Activated T-helper 1 cell treated with anti-CD3 and anti-CD28 coated beads, Interleukin-12 subunit alpha, Interleukin-12 subunit beta, Interleukin-2, Interleukin-4 antibody, amounts not matched to agents 30 ng/mL and 10 ng/mL and 1 ng/mL, durations not matched to agents 14 hours and 24 hours and 36 hours (primary cell): ENCODE measurements at places on chromosomes 2 and 18. TPM values are rescaled to one million over a fixed set of nuclear protein-coding genes. Genes with fewer than 3 reads are reported as not detected.

GRCh38 chr2:205511641-205512040, 170.7 kb upstream of the NRP2 start:
- H3K36me3 ChIP-seq, result no peaks in the 10 kb centered on the region
- H3K4me3 ChIP-seq, result no peak overlapping the region
- H3K4me1 ChIP-seq, result no peaks in the 10 kb centered on the region
- H3K27me3 ChIP-seq, result no peaks in the 10 kb centered on the region
- H3K27ac ChIP-seq, result no peak overlapping the region
- DNase-seq, result no peak

The SERPINB5 gene
- total RNA-seq, result not detected in 2 replicates

DNA sequence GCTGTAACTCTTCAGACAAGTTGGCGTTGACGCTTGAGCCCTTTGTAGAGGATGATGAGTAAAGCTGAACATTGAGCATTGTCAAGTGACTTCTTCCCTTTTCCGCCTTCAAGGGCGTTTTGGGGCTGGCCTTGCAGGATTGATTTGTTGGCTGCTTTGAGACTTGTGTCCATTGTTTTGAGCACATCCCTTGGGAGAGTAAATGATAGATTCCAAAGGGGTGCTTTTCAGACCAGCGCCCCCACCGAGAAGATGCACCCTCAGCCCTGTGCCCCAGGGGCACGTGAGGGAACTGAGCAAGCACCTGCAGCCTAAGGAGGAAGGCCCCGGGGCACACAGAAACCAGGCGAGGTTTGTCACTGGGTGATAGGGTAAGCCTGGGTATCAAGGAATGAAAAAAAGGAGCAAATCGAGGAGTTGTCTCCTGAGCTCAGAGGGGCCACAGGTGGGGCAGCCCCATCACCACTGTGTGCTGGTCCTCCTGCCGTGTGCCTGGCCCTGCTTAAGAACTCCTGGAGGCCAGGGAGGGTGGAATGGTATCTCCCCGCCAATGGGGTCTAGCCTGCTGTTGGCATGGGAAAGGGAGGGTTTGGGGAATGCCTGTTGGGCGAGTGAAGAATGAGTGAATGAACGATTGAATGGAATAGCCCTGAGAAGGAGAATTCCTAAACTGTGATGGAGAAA, 64.0 kb downstream of the RAB31 start:
- H3K27ac ChIP-seq, result no peak overlapping the region
- no peak for DNase-seq
- no peak overlapping the region for H3K4me3 ChIP-seq
- peaks cover 8% of the 10 kb centered on the region for H3K27me3 ChIP-seq
- H3K36me3 ChIP-seq, result no peaks in the 10 kb centered on the region
- H3K4me1 ChIP-seq, result no peaks in the 10 kb centered on the region

DNA sequence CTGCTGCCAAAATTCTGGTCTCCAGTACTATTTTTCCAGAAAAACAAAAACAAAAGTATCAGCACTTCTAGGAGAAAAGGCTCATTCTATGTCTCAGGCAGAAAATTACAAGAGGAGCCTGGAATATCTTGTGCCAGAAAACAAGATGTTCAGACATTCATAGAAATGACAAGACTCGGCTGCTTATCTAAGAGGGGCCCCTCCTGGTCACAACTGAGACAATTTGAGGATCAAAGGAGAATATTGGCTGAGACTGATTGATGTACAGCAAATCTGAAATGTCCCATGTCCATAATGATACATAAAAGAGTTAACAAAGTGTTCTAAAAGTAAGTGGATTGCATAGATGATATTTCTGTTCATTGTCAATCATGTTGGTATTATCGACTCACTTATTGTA, 2.4 kb upstream of the RPS7 start:
- H3K36me3 ChIP-seq, result peaks cover 18% of the 10 kb centered on the region
- no peak for DNase-seq
- H3K27ac ChIP-seq, result no peak overlapping the region

DNA sequence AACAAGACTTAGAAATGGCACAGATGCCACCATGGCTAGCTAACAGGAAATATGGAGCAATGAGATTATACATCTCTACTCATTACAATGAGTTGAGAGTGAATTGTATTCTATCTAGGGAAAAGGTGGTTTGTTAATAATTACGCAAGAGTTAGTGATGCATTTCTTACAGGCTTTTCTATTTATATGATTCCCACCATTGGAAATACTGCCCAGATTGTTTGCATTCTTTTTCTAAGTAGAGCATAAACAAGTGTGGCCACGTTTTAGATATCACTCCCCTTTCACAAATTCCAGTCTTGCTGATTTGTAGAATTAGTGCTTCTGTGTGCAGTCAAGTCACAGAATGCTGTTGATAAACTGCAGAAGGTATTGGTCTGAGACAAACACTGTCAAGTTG, 56.6 kb downstream of the ZNF804A start:
- H3K36me3 ChIP-seq, result no peaks in the 10 kb centered on the region
- no peaks in the 10 kb centered on the region for H3K27me3 ChIP-seq
- H3K27ac ChIP-seq, result no peak overlapping the region
- H3K4me3 ChIP-seq, result no peak overlapping the region

The SCTR gene
- not detected in 2 replicates for total RNA-seq

GRCh38 chr2:27150639-27151230, 1.9 kb downstream of the TCF23 start:
- no peak overlapping the region for H3K4me3 ChIP-seq
- no peaks in the 10 kb centered on the region for H3K36me3 ChIP-seq
- DNase-seq, result no peak
- no peaks in the 10 kb centered on the region for H3K4me1 ChIP-seq
- peaks cover 5% of the 10 kb centered on the region for H3K27me3 ChIP-seq
- H3K27ac ChIP-seq, result no peak overlapping the region

The UNC80 gene
- not detected in 2 replicates for total RNA-seq

GRCh38 chr2:212089873-212090272, 448.7 kb downstream of the ERBB4 start:
- H3K36me3 ChIP-seq, result no peaks in the 10 kb centered on the region
- no peak overlapping the region for H3K27ac ChIP-seq
- no peaks in the 10 kb centered on the region for H3K27me3 ChIP-seq
- no peak for DNase-seq
- no peak overlapping the region for H3K4me3 ChIP-seq

DNA sequence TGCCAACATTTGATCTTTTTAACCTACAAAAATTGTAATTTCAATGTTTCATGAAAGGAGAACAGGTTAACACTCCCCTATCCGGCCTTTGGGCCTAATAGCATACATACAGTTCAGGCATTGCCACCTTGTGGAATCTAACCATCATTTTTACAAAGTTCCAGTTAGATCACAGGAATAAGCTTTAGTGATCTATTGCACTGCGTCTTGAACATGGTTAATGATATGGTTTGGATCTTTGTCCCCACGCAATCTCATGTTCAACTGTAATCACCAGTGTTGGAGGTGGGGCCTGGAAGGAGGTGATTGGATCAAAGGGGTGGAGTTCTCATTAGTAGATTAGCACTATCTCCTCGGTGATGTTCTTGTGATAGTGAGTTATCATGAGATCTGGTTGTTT, 58.2 kb upstream of the NEUROD1 start:
- no peak overlapping the region for H3K27ac ChIP-seq
- no peaks in the 10 kb centered on the region for H3K36me3 ChIP-seq
- H3K4me3 ChIP-seq, result no peak overlapping the region
- no peak for DNase-seq
- no peaks in the 10 kb centered on the region for H3K4me1 ChIP-seq

DNA sequence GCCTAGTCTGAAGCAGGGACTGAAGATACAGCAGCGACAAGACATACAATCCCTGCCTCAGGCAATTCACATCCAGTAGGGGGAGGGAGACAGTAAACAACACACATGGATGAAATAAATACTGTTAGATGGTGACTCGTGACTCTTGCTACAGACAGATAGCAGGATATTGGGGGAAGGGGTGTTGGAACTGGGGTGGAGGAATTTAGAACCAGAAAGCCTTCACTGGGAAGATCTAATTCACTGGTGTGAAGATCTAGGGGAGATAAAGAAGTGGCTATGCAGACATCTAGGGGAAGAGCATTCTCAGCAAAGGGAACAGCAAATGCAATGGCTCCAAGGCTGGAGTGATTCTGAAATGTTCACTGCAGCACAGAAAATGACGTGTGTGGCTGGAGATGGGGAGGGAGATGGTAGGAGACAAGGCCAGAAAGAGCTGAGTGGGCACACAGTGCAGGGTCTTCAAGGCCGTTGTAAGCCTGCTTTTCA, 52.6 kb upstream of the TMEM163 start:
- H3K27me3 ChIP-seq, result no peaks in the 10 kb centered on the region
- H3K36me3 ChIP-seq, result no peaks in the 10 kb centered on the region
- H3K4me1 ChIP-seq, result no peaks in the 10 kb centered on the region
- no peak overlapping the region for H3K4me3 ChIP-seq

The SEMA4C gene
- total RNA-seq, result 18.7 and 20.6 TPM in 2 replicates

DNA sequence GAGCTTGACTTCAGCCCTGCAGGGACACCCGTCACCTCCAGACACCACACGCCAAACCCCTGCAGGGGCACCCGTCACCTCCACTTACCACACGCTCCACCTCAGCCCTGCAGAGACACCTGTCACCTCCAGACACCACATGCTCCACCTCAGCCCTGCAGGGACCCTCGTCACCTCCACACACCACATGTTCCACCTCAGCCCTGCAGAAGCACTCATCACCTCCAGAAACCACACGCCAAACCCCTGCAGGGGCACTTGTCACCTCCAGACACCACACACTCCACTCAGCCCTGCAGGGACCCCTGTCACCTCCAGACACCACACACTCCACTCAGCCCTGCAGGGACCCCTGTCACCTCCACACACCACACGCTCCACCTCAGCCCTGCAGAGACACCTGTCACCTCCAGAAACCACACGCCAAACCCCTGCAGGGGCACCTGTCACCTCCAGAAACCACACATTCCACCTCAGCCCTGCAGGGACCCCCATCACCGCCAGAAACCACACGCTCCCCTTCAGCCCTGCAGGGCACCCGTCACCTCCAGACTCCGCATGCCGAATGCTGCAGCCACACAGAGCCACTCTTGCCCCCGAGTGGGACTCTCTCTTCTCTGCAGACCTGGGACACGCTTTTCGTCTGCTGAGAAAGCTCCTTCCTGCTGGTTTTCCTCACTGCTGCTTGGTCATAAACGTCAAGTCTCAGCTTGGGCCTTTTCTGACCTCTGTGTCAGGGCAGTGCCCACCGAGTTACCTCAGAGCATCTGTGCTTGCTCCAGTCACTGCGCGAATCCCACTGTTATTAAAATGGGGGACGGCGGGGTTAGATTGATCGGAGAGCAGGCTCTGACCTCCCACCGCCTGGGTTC, 77.5 kb upstream of the SALL3 start:
- no peak overlapping the region for H3K27ac ChIP-seq
- no peak overlapping the region for H3K4me3 ChIP-seq
- H3K36me3 ChIP-seq, result no peaks in the 10 kb centered on the region
- H3K4me1 ChIP-seq, result no peaks in the 10 kb centered on the region
- no peak for DNase-seq

- no peaks in the 10 kb centered on the region for H3K4me1 ChIP-seq
- H3K36me3 ChIP-seq, result no peaks in the 10 kb centered on the region
- no peak for DNase-seq
- H3K27ac ChIP-seq, result no peak overlapping the region
- H3K27me3 ChIP-seq, result peaks cover 17% of the 10 kb centered on the region
Observed at GRCh38 chr2:102703748-102704147, 58.1 kb upstream of the TMEM182 start.

- H3K36me3 ChIP-seq, result no peaks in the 10 kb centered on the region
- no peak for DNase-seq
- no peak overlapping the region for H3K27ac ChIP-seq
- H3K4me1 ChIP-seq, result no peaks in the 10 kb centered on the region
Observed at GRCh38 chr2:235478609-235479008, 15.2 kb upstream of the AGAP1 start.

DNA sequence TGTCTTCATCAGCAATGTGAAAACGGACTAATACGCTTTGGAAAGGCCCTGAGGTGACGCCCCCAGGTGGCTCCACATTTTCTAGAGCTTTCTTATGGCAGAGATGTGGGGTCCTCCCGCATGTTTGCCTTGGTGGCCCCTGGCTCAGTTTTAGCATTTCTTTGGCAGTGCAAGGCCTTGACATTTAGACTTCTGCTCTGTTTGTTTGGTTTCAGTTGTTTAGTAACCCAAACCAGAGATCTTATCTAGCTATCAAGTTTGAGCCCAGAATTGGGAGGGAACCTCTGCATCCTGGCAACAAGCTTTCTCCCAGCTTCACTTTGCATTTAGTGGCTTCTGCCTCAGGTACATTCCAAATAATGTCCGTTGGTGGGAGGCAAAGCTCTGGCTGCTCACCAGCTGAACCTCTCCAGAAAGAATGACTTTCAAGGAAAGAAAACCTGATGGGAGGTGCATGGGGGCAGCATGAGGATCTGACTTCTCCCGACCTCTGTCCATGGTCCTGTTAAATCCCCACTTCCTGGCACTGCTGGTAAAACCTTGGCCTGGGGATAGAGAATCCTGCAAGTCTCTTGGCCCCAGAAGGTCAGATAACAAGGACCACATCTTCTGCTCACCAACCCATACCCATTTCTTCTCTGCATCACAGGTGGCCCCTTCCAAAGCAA, 12.0 kb upstream of the MBP start:
- no peak overlapping the region for H3K4me3 ChIP-seq
- peaks cover 19% of the 10 kb centered on the region for H3K36me3 ChIP-seq
- no peaks in the 10 kb centered on the region for H3K27me3 ChIP-seq

GRCh38 chr2:107168141-107168540, 282.2 kb upstream of the ST6GAL2 start:
- H3K4me3 ChIP-seq, result no peak overlapping the region
- DNase-seq, result no peak
- no peaks in the 10 kb centered on the region for H3K27me3 ChIP-seq
- H3K27ac ChIP-seq, result no peak overlapping the region
- H3K4me1 ChIP-seq, result no peaks in the 10 kb centered on the region

- no peaks in the 10 kb centered on the region for H3K36me3 ChIP-seq
- H3K4me3 ChIP-seq, result no peak overlapping the region
- H3K27me3 ChIP-seq, result peaks cover 3% of the 10 kb centered on the region
Observed at GRCh38 chr2:1032030-1032429, 81.4 kb downstream of the SNTG2 start.
